Chondrocyte (in vitro differentiated cells): ENCODE measurements at places on chromosomes 3 and 15. TPM values are rescaled to one million over a fixed set of nuclear protein-coding genes. Genes with fewer than 3 reads are reported as not detected.

- no peak for DNase-seq
Measured at GRCh38 chr3:27712136-27713077, 9.7 kb downstream of the EOMES start.

DNA sequence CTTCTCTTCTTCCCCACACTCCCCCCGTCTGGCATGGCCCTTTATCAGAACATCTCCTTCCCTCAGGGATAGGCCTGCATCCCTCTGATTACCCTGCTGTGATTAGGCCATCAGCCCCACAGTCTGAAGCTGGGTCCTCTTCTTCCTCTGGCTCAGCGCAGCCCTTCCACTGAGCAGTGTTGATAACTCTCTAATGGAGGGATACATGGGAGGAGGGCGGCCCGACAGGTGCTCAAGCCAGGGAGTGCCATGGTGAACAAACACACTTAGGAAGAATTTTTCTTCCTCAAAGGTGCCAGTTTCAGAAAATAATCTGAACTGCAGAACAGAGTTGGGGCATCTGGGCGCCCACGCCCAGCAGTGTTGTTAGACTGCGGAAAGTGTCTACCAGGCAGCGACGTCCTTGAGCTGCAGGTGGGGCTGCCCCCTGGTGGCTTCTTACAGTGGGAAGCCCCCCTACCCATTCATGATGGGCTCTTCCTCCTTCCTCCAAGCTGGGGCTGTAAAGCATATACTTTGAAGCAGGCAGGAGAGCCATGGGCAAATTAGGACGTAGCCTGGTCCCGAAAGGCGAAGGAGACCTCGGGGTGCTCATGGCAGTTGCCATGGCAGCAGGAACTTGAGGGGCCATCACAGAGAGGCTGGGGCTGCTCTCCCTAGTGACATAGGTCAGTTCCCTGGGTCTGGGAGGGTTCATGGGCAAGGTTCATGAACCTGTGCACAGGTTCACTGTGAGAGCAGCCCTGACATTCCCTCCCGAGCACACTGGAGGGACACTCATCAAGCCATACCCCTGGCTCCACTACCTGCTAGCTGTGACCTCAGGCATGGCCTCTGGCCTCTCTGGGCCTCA lies 33.2 kb upstream of the NR2C2 start:
- no peak for DNase-seq

- DNase-seq = peak; percentile 77
Measured at GRCh38 chr15:100761290-100761935, 118.2 kb upstream of the ALDH1A3 start.

- DNase-seq = no peak
Measured at GRCh38 chr3:37262816-37263393, 88.5 kb upstream of the LRRFIP2 start.

- DNase-seq = no peak
Measured at GRCh38 chr3:197700095-197700494, 36.6 kb downstream of the RUBCN start.

GRCh38 chr3:112394003-112394640 lies 61.2 kb downstream of the CD200 start:
- DNase-seq = no peak

The ZFAND6 gene
- 46.8 to 55.7 TPM (median 49.3 TPM) in 3 replicates for total RNA-seq
